Thyroid gland (tissue), 4 donors: ENCODE measurements at places on chromosomes 11 and 22. TPM values are rescaled to one million over a fixed set of nuclear protein-coding genes. Genes with fewer than 3 reads are reported as not detected.

OR8D4 gene
- not detected for total RNA-seq

APOA5 gene
- total RNA-seq, result not detected

SLCO2B1 gene
- 52.8 TPM for total RNA-seq

LRRC56 gene
- 2.2 TPM for total RNA-seq

GRIK4 gene
- total RNA-seq, result 1.0 TPM

GDPD4 gene
- total RNA-seq, result not detected

SHANK2 gene
- 99.1 TPM for total RNA-seq

SPTBN2 gene
- 1.2 TPM for total RNA-seq

UCP3 gene
- 3.2 TPM for total RNA-seq

ZW10 gene
- total RNA-seq, result 13.1 TPM

CD3D gene
- 2.1 TPM for total RNA-seq

RNF121 gene
- 45.6 TPM for total RNA-seq

TMEM123 gene
- 282 TPM for total RNA-seq

H19 gene
- total RNA-seq, result 13.5 TPM

CRY2 gene
- 58.0 TPM for total RNA-seq

OR10D3 gene
- not detected for total RNA-seq

VWCE gene
- total RNA-seq, result 0.54 TPM

PKDREJ gene
- 0.10 TPM for total RNA-seq

LARGE2 gene
- total RNA-seq, result 19.0 TPM

TSPAN18 gene
- total RNA-seq, result 12.4 TPM

OR2D2 gene
- not detected for total RNA-seq

SLC25A45 gene
- total RNA-seq, result 25.2 TPM

CHORDC1 gene
- 78.3 TPM for total RNA-seq

TMPRSS5 gene
- total RNA-seq, result 0.59 TPM

OR6A2 gene
- total RNA-seq, result 0.89 TPM

IL18 gene
- total RNA-seq, result 5.8 TPM

GRM5 gene
- total RNA-seq, result not detected

LRRC74B gene
- total RNA-seq, result not detected

SYCE3 gene
- 4.3 TPM for total RNA-seq

FGF4 gene
- total RNA-seq, result not detected

PGM2L1 gene
- total RNA-seq, result 5.3 TPM

NRIP3 gene
- 0.56 TPM for total RNA-seq

HSPA8 gene
- 787 TPM for total RNA-seq

TEX54 gene
- total RNA-seq, result not detected

SLC22A12 gene
- not detected for total RNA-seq

UPK3A gene
- 2.1 TPM for total RNA-seq

FAM118A gene
- total RNA-seq, result 58.6 TPM

MMP3 gene
- not detected for total RNA-seq

TRIM48 gene
- not detected for total RNA-seq

CDKN1C gene
- total RNA-seq, result 17.3 TPM

MUC15 gene
- total RNA-seq, result 90.5 TPM

KRTAP5-1 gene
- not detected for total RNA-seq

MRGPRX4 gene
- total RNA-seq, result not detected

ANO5 gene
- total RNA-seq, result 9.8 TPM

PAMR1 gene
- total RNA-seq, result 5.0 TPM

SLC22A8 gene
- not detected for total RNA-seq

DDIAS gene
- total RNA-seq, result 0.56 TPM
